Iris pigment epithelial cell (primary cell): ENCODE measurements at places on chromosomes 12 and 14.
A peak's percentile ranks its signal among the peaks of the same experiment; 100 is the strongest.

GRCh38 chr12:121712190-121712460 is 427 bp upstream of the TMEM120B start:
- peak; percentile 28 for DNase-seq

- DNase-seq, result no peak
Observed at GRCh38 chr12:23548742-23549141, 400.7 kb downstream of the SOX5 start.

- no peak for DNase-seq
Observed at GRCh38 chr14:71712478-71712877, 219.8 kb upstream of the RGS6 start.

GRCh38 chr12:114506651-114507050 is 100.7 kb upstream of the TBX5 start:
- DNase-seq, result no peak

DNA sequence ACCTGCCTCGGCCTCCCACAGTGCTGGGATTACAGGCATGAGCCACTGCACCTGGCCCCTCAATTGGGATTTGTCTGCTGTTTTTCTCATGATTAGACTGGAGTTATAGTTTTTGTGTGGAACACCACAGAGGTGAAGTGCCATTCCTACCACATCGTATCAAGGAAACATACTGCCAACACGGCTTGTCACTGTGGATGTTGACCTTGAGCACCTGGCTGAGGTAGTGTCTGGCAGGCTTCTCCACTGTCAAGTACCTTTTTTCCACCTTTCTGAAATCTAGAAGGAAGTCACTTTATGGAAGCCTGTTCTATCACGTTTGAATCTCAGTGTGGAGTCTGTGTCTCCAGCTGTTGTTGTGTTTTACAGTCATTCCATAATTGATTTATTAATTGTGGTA is 21.4 kb upstream of the SEL1L start:
- no peak for DNase-seq

DNA sequence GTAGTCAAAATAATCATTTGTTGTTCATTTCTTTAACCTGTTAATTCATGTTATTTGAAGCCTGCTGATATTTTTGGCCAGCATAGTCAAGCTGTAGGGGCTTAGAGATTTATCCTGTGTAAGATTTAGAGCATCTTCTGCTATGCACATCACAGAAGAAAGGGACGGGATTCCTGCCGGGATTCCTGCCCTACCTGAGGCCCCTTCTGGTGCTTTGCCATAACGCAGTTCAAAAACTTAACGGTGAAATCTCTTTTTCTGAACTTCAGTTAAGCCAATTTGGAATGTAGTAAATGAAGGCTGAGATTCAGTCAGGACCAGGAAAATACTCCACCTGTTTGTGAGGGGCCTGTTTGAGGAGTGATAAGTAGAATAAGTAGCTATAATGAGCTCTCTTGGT is 50.7 kb upstream of the TMEM260 start:
- no peak for DNase-seq

- no peak for DNase-seq
Observed at GRCh38 chr14:22039938-22040780, 366.5 kb upstream of the OR4E1 start.

GRCh38 chr12:49058366-49059044 is 2.1 kb downstream of the KMT2D start:
- DNase-seq, result no peak

GRCh38 chr14:70822530-70823185 is 13.3 kb upstream of the MAP3K9 start:
- peak; percentile 33 for DNase-seq

DNA sequence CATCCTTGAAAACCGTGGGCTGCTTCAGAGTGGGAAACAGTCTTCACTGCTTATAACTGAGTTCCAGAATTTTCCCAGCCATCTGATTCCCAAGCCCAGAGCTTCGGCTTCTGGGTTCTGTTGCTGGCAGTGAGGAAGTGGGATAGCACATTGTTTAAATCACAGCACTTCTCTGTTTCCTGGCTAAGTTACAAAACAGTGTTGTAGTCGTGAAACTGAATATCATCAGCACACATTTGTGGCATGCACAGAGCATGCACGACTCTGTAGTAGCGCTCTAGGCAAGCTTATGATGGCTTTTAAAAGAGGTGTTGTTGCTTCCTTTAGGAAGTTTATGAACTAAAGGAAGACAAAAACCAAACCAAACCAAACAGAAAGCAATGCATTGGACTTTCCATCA is 1005.5 kb downstream of the NRXN3 start:
- DNase-seq, result no peak

DNA sequence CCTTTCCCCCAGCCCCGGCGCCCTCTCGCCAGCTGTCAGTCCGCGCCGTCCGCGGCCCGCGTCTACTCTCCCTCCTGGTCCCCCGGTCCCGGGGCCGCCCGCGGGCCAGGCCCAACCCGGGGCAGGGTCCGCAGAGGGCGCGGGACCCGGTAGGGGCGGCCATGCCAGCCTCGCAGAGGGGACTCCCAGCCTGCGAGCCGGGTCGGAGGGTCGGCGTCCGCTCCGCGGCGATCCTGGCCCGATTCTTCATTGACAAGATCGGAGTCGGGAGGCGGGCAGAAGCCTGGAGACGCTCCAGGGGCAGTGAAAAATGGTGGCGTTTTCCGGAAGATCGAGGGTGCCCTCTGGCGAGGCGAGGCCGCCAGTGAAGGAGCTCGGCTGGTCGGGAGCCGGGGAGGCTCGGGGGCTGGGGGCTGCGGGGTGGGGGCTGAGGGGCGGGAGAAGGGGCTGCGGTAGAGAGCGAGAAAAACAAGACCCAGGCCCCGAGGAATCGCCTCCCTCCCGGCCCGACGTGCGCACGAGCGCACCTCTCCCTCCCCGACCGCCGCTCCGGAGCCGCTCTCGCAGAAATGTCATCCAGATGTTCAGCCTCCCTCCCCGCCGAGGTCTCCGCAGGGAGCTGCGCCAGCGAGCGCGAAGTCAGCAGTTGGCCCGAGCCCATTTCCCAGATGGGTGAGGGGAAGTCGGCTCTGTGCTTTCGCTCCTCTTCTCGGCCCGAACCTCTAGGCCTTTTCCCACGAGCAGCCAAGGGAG is 647 bp upstream of the TGFB3 start:
- peak; percentile 80 for DNase-seq

DNA sequence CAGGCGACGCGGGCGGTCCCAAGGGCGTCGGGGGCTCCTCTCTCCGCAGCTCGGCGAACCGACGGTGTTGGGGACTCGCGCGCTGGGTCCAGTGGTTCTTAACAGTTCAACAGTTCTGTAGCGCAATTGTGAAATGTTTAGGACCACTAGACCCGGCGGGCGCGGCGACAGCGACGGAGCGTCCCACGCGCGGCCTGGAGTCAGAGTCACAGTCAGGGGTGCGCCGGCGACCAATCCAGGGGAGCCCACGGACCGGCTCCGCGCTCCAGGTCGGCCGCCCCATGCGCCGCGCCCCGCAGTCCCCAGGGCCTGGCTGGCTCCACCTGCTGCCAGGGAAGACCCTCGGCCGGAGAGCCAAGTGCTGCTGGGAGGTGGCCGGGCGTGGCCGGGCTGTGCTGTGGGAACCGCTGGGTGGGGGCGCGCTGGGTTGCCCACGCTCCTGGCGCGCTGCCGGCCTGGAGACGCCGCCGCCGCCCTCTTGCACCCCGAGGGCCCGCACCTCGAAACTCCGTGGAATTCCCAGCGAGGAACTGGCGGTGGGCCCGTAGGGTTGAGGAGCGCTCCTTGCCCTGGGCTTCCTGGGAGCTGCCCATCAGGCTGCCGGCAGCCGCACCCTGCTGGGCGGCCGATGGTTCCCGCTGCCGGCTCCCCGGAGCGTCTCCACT is 20.9 kb upstream of the KIF26A start:
- no peak for DNase-seq

DNA sequence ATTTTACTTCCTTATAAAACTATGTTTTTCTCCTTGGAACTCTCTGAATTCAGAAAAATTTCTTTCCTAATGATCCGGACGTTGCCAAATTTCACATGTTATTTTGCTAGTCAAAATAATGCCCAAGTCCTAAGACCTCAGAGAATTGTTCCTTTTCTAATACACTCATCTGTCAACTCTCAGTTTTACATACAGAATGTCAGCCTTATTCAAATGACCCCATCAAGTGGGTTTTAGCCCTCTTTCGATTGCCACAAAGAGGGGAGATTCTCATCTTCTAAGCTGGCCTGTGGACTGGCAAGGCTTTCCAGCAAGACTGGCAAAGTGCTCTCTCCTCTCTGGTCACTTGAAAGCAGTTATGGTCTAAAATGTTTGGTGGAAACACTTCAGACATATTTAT is 99.3 kb upstream of the GPHB5 start:
- DNase-seq, result no peak

- no peak for DNase-seq
Observed at GRCh38 chr12:115035535-115036107, 351.6 kb upstream of the TBX3 start.

GRCh38 chr12:57342207-57342691 is 88.6 kb downstream of the R3HDM2 start:
- DNase-seq, result peak; percentile 67

GRCh38 chr12:114671443-114672411 is 12.2 kb downstream of the TBX3 start:
- no peak for DNase-seq

DNA sequence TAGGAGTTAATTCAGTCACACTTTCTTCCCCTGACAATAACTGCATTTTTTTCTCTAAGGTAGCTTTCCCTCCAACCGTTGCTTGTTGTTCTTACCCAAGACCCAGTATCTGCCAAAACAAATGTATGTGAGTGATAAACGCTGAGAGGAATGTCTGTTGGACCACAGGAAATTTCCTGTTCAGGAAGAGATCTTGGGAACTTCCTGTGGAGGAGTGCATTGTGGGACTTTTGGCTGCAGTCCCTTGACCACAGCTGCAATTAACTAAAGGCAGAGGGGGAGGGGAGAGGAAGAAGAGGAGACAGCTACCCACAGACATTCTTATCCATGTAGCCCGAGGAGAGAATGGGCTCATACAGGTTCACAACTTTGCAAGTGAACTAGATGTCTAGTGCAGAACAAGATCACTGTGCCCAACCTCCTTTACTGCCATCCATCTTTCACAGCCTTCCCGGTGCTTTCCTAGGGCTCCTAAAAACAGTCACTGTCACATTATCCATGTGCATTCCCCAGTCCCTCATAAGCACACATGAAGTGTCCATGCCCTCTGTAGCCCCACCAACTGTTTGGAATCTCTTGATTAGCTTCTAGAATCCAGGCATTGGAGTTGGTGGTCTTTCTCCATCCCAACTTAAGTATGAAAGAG is 149.5 kb downstream of the ETV6 start:
- peak; percentile 96 for DNase-seq

- DNase-seq, result no peak
Observed at GRCh38 chr12:41634091-41634490, 446.0 kb downstream of the PDZRN4 start.

DNA sequence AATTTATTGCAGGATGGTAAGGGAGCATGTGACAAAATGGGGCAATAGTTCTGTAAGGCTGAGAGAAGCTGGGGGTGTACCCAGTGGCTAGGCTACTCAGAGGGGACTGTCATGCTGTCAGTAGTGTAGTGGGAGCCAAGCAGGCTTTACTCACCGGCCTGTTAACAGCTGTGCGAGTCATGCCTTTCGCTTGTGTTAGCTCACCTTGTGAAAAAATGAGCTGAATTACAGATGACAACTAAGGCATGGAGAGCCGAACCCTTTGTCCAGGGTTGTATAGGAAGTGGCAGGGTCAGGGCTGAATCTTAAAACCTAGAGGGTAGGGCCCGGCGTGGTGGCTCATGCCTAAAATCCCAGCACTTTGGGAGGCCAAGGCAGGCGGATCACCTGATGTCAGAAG is 37.9 kb downstream of the SH2B3 start:
- DNase-seq, result peak; percentile 58

DNA sequence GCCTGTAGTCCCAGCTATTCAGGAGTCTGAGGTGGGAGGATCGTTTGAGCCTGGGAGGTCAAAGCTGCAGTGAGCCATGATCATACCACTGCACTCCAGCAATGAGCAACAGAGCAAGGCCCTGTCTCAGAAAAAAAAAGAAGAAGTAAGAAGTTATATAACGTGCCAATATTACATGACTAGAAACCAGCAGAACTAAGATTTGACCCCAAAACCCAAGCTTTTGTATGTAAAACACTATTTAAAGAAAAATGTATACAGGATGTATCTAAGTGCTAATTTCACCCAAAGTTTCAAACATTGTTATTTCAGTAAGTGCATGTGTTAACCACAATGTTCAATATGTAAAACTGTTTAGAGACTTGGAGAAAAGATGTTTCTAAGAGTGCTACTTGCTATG is 94.7 kb downstream of the SLC5A8 start:
- DNase-seq, result no peak

- no peak for DNase-seq
Observed at GRCh38 chr14:66022526-66022925, 463.6 kb upstream of the CCDC196 start.

- no peak for DNase-seq
Observed at GRCh38 chr14:98944989-98945388, 327.0 kb downstream of the BCL11B start.

DNA sequence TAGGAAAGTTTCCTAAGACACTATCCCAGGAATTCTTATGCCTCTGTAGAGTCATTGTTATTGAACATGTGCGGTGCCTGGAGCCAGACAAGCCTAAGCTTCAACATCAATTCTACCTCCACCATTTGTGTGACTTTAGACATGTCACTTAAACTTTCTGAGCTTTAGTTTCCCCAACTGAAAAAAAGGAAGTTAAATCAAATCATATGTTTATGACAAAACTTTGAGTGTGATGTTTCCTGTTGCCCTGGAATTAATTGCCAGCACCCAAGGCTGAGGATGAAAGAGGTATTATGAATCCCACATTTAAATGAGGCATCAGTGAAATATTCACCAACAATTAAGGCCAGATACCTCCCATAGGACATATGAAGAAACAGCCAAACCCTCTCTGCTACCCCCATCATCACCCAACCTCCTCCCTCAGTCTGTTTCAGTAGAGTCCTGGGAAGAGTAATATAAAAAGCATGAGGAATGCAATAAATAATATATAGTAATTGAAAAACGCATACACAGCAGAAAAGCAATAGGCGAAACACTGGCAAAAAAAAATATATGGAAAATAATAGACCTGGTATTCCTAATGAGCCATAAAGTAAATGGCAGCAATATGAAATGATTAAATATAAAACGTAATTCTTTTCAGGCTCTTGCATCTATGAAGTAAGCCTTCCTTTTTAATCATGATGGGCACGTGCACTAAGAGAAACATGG is 182.0 kb upstream of the DCN start:
- no peak for DNase-seq

- no peak for DNase-seq
Observed at GRCh38 chr12:80058586-80058985, 40.8 kb upstream of the OTOGL start.

DNA sequence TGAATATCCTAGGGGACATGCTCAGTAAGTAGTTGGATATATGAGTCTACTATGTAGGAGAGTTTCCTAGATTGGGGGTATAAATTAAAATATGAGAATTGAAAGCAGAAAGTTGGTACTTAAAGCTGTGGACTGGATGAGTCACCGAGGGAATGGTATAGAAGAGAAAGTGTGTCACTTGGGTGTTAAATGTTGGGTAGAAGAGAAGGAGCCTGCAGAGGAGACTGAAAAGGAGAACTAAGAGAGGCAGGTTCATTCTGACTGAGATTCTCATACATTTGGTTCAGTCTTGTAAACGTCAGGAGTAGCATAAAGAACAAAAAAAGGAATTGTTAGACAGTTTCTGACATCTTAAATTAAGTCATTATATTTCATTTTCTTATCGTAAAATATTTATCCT is 19.9 kb downstream of the LRRC9 start:
- DNase-seq, result no peak

GRCh38 chr14:50773632-50774541 is 57.1 kb downstream of the NIN start:
- peak; percentile 48 for DNase-seq

- no peak for DNase-seq
Observed at GRCh38 chr12:1919284-1919683, 832 bp upstream of the CACNA2D4 start.
